Stimulated activated CD4-positive, alpha-beta T cell treated with anti-CD3 and anti-CD28 coated beads, Interleukin-15, amount 100 ng/mL, for 48 hours (primary cell): ENCODE measurements at places on chromosomes 5 and 9.
A peak's percentile ranks its signal among the peaks of the same experiment; 100 is the strongest.

DNA sequence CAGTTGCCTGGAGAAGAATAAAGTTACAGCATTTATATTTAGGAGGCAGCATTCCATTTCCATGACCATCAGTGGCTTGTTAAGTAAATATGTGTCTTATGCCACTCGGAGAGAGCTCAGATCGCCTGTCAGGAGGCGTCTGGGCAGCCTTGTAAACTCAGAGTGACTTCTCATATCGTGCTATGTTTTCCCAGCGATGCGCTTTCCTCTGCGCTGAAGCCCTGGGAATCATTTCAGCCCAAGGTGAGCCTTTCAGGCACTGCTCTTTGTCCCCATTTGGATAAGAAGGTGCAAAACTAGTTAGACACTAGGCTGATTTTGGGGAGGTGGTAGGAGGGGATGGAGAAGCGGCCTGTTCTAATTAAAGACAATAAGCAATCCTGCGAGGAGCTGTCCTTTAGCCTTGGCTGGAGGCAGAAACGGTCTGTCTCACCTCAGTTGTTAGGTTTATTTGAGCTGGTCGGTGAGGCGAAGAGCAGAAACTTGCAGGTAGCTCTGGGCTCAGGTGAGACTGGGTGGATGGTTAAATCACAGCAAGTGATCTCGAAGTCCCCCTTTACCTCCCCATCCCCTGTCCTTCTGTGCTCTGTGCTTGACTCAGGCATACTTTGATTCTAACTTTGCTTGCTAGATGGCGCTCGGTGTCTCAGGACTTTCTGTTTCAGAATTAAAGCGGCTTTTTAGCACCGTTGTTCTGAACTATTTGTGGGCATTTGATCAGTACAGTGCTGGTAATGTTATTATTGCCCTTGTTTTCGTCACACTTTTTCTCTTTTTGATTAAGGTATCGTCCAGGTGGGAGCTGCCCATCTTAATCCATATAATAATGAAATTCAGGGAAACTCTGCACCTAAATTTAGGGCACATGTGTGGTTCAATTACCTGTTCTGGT, 24.6 kb downstream of the NR2F1 start:
- DNase-seq: no peak

DNA sequence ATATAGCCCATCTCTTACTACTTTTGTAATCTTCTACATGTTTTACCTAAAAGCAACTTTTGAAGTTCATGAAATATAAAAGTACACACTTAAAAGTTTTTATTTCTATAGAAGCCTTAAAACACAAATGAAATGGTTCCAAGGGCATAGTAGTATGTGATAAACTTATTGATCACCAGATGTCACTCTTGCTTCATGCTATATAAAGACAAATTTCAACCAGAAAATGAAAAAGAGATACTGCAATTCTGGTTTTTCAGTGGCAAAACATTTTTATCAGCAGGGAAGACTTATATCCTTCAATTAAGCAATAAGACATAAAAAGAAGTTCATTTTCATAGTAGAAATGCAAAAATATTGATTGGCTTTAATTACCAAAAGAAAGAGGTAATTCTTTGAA, 69.4 kb upstream of the FBXL17 start:
- DNase-seq: no peak

GRCh38 chr9:137891588-137892423, 14.2 kb downstream of the CACNA1B start:
- DNase-seq: no peak

- no peak for DNase-seq
These were observed 330.5 kb downstream of the TLR4 start for GRCh38 chr9:118034701-118035100.

GRCh38 chr9:95425910-95426551, 90.7 kb downstream of the PTCH1 start:
- no peak for DNase-seq

DNA sequence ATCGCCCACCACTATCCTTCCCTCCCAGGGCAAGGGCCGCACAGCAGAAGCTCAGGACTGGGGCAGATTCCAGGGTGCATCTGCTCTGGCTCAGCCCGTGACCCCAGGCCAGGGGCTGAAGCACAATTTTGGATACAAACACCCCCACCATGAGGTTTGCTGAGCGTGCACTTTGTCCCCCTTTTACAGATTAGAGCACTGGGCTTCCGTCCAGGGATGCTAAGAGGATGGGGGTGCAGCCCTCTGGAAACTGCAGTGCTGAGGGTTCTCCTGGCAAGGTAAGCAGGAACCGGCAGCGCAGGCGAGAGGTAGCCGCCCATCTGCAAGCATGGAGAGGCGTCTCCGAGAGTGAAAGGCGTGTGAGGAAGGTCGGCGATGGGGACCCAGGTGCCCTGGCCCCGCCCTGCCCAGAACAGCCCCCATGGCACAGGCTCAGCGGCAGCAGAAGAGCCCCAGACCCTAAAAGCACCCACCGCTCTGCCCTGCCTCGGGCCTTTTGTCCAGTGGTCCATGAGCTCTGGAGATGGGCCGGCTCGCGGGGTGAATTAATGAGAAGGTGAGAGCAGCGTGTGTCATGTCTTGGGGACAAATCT, 54.5 kb upstream of the OLFM1 start:
- DNase-seq: no peak

DNA sequence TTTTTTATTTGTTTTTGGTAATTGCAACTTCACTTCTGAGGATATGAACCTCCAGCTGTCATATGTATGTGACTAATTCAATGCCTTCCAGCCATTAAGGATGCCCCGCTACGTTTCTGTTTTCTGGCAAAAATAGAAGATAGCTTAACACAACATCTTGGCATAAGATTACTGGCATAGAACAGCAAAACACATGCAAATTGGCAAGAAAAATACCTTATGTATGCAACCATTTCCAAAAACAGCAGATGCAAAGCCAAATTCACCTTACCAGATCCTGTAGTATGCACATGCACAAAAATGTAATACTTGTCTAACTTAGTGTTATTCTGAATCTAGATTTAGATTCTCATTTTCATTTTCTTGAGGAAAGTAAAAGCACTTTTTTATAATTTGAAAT, 461.1 kb upstream of the CYLC2 start:
- no peak for DNase-seq

DNA sequence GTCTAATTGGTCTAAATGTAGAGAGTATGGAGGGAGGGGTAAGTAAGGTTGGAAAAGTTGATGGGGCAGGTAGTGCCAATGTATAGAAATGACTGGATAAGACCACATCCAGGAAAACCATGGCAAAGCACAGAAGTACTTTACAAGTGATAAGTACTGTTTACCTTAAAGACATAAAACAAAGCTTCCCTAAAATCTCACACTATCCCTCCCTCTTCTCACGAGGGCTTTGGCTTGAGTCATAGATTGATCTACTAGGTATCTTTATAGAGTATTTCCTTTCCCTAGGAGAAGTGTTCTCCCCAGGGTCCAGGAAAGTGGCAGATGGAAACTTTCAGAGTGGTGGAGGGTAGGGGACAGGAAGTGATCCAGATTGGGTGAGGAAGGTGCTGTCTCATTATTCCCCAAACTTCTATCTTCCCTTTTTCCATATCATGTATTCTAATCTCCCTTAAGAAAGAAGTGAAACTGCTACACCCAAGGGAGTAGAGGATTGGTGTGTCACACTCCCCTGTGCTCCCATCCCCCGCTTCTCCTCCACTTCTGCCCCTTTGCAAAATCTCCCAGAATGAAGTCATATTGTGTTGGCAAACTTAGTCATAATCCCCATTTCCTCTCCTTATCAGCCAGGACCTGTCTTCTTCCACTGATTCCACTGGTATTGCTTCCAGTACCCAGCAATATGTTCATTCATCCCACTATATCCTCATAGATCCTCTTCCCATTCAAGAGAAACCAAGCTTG, 14.6 kb downstream of the IL33 start:
- DNase-seq: no peak

- DNase-seq: no peak
These were observed 5.0 kb downstream of the PBX3 start for GRCh38 chr9:125752070-125752628.

DNA sequence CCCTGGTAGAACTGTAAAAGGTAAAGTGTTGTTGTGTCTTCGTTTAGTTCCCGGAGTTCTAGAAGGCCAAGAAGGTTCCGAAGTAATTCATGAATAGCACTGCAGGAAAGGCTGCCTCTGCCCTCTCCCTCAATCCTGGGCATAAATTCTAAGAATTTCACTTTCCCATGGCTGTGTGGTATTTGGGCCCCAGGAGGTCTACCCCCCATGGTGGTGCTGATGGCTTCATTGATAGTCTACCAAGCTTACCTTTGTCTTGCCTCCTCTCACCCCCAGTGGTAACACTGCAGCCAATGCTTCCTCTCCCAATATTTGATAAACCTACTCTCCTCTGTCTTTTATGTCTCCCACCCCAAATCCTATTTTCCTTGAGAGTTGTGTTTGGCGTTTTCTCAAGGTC, 39.5 kb downstream of the ADAMTS16 start:
- DNase-seq: no peak

- DNase-seq: no peak
These were observed 58.2 kb upstream of the PTCH1 start for GRCh38 chr9:95574866-95575553.

DNA sequence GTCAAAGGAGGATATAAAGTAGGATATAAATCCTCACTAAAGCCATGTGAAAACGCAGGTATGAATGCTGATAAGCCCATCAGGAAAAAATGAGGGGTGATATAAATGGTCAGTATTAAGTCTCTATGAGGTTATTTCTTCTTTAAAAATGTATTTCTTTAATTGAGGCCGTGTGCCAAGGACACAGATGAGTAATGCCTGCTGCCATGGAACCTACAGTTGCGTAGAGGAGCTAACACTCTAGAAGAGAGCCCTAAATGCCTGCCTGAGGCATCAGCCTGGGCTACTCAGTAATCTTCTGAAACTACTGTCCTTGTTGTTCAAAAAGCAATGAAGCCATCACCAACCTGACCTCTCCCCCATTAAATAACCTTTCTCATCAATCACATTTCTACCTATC, 84.9 kb downstream of the KLHL3 start:
- no peak for DNase-seq

DNA sequence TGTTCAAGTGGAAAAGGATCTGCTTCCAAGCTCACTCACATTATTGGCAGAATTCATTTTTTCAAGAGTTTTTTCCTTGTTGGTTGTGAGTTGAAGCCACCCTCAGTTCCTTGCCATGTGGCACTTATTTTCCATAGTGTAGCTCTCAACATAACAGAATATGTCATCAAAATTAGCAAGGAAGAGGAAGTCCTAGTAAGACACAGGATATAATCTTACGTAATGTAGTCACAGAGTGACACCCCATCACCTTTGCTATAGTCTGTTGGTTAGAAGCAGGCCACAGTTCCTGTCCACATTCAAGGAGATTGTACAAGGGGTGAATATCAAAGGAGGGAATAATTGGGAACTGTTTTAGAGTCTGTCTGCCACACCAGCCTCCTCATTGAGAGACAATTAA, 15.7 kb downstream of the IRGM start:
- no peak for DNase-seq

DNA sequence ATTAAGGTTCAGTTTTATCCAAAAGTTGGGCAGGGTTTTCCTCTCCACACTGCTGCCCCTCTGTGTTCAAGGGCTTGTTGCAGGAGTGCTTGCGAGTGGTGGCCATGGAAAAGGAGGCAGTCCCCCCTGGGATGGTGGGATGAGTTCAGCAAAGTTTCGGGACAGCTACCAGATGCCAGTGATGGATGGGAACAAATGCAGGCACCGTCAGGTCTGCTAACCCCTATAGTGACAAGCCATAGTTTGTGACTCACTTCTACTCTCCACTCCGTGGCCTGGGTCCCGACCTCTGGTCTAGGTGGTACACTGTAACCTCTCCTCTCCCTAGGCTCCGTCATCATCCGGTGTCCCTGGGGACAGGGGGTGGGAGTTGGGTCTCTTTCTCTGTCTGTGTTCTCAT, 3.8 kb upstream of the RNF14 start:
- DNase-seq: no peak

GRCh38 chr5:39072925-39073766, 1.1 kb downstream of the RICTOR start:
- peak; percentile 38 for DNase-seq

GRCh38 chr9:127574072-127574993, 37.7 kb upstream of the STXBP1 start:
- DNase-seq: peak; percentile 38

DNA sequence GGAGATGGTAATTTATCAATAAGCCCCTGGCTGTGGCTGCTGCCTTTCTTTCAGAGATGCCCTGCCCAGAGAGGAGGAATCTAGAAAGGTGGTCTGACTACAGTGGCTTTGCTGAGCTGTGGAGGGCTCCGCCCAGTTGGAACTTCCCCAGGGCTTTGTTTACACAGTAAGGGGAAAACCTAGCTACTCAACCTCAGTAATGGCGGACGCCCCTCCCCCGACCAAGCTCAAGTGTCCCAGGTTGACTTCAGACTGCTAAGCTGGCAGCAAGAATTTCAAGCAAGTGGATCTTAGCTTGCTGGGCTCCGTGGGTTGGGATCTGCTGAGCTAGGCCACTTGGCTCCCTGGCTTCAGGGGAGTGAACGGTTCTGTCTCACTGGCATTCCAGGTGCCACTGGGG, 865.4 kb upstream of the ACO1 start:
- no peak for DNase-seq

- DNase-seq: no peak
These were observed 222.8 kb upstream of the KLF4 start for GRCh38 chr9:107712390-107712789.

DNA sequence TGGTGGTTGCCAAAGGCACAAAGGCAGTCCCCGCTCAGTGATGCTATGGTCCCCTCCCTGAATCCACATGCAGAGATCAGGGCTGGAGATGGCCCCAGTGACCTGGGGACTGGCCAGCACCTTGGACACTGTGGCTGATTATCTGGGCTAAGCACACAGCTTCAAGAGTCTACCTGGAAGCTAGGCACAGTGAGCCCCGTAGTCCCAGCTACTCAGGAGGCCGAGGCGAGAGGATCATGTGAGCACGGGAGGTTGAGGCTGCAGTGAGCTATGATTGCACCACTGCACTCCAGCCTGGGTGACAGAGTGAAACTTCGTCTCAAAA, 8.3 kb upstream of the SCGB3A1 start:
- no peak for DNase-seq

- no peak for DNase-seq
These were observed 9.4 kb upstream of the DELE1 start for GRCh38 chr5:141914199-141914743.

DNA sequence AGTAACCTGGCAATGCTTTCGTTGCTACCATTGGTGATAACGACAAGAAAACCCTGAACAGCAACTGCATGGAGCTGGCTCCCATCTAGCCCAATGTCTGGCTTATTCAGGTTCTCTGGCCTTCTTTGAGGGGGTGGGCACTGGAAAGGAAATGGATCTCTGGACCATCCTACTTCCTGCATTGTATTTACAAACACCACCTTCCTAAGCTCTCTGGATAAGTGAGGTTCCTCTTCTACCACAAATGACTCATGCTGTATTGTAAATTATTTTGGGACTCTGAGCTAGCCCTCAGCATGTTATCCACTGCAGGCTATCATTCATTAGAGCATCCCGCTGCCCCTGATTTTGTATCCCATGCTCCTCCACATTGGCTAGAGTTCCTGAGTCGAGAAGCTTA, 136.9 kb upstream of the KLF9 start:
- DNase-seq: no peak

GRCh38 chr5:42518595-42519221, 95.5 kb downstream of the GHR start:
- DNase-seq: no peak

GRCh38 chr5:53099546-53099945, 10.0 kb downstream of the MOCS2 start:
- DNase-seq: no peak

GRCh38 chr9:134518004-134518606, 123.5 kb upstream of the COL5A1 start:
- DNase-seq: no peak

- no peak for DNase-seq
These were observed 100.6 kb upstream of the SELENOP start for GRCh38 chr5:42912184-42912798.
